AML-193 (cell line): ENCODE measurements at places on chromosomes 3 and 15.

- no peak for DNase-seq
These were observed 54.3 kb upstream of the ADCY5 start for GRCh38 chr3:123503203-123503602.

DNA sequence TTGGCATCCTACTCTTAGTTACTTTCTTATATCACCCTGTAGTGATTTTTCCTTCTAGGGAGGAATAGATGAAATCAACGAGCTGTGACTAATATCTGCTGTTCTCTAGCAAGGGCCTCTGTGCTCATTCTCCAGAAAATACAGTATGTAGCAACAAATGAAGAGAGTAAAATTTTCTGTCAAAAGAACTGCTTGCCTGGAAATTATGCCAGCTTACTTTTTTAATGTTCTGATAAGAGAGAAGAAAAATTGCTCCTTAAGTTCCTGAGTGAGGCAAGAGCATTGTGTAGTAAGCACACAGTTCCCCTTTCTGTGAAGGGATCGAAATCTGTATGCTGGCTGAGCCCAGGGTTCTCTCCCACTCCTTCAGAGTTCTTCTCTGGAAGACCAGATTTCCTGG lies 51.4 kb upstream of the GK5 start:
- DNase-seq, result peak; percentile 91

DNA sequence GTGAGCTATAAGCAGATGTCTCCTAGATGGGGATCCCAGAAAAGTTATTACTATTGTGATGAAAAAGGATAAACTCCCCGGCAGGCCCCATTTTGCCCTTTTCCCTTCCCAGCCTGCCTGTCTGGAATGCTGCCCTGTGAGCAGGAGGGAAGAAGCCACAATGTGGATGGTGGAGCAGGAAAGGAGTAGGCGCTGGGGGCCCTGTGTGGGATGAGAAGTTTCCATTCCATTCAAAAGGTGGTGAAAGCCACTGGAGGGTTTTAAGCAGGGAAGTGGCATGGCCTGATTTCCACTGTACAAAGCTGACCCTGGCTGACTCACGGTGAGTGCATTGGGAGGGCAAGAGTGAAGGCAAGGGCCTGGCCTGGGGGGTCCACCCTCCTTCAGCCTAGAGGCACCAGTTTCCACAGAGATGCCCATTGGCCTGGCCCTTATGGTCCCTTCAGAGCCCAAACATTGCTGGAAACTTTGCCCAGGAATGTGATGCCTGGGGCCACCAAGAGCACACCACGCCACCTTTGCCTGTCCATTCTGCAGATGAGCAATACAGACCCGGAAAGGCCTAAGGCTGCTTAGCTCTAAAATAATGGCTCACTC lies 206.9 kb downstream of the RPLP1 start:
- no peak for DNase-seq

GRCh38 chr3:126980266-126980811 lies 2.6 kb upstream of the PLXNA1 start:
- no peak for DNase-seq

GRCh38 chr15:90762109-90762508 lies 45.0 kb downstream of the BLM start:
- DNase-seq, result peak; percentile 96

- no peak for DNase-seq
These were observed 358.6 kb downstream of the CHST2 start for GRCh38 chr3:143478115-143478693.

DNA sequence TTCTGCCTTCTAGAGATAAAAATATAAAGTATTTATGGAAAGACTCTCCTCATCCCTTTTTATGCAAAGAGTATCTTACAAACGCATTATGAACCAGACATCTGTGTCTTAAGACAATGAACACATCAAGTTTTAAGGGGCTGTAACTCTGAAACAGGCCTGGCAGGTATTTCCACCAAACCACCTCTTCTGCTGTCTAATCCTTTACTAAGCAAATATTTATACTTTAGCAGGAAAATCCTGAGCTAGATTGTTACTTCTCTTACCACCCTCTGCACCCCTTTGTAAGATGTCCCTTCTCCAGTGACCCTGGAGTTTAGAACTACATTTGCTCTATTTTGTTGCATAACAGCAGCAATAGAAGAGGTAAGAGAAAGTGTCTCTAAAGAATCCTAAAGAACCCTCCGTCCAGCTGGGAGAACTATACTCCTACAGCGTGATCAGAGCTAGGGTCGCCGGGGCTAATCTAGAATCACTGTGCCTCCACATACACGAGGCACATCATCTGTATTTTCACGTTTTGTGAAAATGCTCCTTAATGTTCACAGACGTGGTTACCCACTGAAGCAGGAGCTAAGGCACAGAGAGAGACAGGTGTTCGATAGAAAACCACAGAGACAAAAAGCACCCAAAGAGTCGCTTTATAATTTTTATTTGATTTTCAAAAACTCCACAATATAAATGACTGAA lies 129.6 kb downstream of the FOXP1 start:
- no peak for DNase-seq

DNA sequence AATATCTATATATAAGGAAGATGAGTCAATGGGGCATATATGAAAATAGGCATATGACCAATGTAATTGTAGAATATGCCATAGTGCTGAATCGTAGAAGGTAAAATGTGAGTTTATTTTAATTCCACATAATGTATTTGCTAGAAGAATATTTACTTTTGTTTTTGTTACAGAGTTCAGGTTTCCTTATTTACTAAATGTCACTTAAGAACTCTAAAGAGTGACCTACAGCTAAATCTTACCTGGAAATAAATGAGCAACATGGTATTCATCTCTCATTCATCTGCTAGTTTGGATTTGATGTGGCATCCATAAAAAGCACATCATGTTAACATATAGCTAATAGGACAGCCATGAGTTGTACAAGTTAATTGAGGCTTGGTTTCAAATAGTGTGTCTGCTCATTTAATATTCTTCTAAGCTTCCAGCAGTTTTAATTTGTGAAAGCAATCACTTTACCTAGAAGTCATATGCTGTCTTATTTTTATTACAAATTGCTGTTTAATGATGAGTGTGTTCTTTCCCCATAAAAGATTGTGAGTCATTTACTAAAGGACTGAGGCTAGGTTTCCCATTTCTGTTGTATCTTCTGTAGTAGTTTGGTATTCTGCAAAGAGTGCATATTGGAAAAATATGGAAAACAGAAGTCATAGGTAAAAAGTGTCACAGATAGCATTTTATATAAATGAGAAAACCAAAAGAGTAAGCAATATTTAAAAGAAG lies 222.1 kb upstream of the POU1F1 start:
- no peak for DNase-seq

DNA sequence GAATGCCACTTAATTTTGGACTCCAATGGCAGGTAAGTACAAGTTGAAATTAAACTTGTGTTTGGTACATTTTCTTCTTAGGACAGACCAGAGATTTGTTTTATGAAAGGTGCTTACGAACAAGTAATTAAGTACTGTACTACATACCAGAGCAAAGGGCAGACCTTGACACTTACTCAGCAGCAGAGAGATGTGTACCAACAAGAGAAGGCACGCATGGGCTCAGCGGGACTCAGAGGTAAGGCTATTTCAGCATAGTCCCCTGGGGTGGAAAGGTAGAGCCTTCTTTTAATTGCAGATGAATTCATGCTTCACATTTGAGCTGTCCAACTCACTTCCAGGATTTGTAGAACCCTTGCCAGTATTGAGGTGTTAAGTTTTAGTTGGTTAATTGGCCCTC lies 51.4 kb downstream of the ASTE1 start:
- DNase-seq, result no peak

DNA sequence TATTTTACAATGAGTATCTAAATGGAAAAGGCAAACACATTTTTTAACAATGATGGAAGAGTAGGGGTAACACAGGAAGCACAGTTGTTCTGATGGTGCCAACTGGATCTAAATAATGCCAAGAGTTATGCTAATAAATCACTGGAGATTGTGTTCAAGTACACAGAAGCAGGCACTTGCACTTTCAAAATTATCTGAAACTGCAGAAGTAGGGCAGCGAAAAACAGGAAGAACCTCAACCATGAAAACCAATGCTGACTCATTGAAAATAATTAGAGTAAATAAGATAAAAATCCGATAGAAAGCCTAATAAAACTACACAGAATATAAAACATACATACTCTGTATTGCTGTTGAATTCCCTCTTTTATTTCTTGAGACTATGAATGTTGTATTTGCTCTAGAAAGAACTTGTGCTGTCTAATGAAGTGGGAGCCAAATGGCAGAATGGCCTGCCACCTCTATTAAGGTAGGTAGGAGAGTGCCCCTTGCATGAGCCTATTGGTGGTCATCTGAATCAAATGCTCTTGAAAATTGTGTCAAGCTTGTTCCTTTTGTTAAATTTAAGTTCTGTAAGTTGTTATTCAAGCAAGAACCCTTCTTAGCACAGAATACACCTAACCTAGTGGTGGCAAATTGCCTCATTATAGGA lies 93.7 kb downstream of the ABI3BP start:
- DNase-seq, result peak; percentile 5

- DNase-seq, result no peak
These were observed 402.4 kb downstream of the RBMS3 start for GRCh38 chr3:29683018-29683993.

DNA sequence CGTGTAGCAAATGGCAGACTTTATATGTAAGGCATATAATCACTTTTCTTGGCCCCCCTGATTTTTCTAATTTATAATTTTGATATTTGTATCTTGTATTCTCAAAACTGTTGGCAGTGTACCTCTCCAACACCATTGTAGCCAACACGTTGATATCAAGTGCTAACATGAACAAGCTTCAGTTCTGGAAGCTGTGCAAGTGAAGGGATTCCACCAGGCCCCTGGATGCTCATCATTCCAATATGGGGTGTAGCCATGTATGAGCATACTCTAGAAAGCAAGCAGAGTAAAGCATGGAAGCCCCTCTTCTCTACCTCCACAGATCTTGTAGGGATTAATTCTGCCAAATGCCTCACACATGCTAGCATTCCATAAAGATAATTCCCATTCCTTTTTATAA lies 211.3 kb downstream of the MYRIP start:
- no peak for DNase-seq

GRCh38 chr3:61452535-61453090 lies 108.8 kb upstream of the PTPRG start:
- DNase-seq, result no peak

GRCh38 chr15:29129926-29130325 lies 139.7 kb downstream of the NSMCE3 start:
- no peak for DNase-seq

- no peak for DNase-seq
These were observed 22.5 kb downstream of the ALS2CL start for GRCh38 chr3:46670891-46671427.

GRCh38 chr15:91132079-91132478 lies 32.0 kb downstream of the SV2B start:
- no peak for DNase-seq

DNA sequence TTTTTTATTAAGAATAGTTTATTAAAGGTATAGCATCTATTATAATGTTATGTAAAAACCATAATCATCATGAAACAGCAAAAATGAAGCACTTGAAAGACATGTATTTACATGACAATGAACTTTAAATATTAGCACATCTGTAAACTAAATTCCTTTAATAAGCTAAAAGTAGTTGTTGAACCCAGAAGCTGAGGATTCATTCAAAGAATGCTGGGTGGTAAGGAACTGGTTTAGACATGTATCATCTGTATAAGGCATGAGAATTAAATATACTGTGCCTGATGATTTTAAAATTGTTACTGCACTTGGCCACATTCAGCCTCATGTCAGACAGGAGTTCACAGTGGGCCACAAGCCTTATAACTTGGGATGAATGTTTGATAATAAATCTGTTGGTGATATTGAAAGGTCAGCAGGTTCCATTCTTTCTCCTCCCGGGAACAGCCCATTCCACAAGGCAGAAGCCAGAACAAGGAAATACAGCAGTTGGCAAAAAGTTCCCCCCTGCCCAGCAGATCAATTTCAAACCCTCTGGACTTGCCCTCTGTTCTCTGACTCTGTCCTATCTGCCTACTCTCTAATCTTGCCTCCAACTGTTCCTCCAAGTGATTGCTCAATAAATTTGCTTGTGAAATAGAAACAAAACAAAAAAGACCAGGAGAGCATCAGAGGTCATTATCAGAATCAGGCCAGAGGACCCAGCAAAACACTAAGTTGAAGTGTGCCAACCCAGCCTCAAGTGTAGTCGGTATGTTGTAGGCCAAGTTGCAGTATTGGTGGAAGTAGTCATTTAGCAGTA lies 49.8 kb upstream of the TEX264 start:
- peak; percentile 60 for DNase-seq

DNA sequence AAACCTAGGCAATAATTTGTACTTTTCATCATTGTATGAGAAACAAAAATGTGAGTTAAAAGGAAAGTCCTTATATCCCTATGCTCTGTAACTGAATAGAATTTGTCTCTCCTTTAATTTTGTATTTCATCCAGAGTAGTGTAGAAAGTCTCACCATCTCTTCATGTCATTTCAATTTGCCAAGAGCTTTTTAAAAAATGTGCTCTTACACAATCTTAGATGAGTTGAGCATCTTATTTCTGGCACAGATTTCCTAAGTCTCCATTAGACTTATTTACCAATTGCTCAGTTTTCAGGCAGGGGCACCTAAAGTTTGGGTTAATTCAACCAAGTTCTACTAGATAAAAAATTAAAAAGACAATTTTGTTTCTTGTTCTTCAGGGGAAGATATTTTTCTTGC lies 201.5 kb upstream of the RBMS3 start:
- no peak for DNase-seq

DNA sequence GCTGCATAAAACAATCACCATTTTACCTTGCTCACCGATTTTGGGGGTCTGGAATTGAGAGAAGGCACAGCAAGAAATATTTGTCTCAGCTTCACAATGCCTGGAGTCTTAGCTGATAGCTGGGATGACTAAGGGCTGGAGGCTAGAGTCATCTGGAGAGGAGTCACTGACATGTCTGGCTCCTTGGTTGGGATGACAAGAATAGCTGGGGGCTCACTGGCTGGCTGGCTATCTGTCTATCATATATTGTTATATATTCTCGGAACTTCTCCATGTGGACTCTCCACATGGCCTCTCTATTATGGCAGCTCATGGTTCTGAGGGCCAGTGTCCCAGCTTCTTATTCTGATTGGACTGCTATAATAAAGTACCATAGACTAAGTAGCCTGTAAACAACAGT lies 20.0 kb upstream of the TRIM71 start:
- no peak for DNase-seq

DNA sequence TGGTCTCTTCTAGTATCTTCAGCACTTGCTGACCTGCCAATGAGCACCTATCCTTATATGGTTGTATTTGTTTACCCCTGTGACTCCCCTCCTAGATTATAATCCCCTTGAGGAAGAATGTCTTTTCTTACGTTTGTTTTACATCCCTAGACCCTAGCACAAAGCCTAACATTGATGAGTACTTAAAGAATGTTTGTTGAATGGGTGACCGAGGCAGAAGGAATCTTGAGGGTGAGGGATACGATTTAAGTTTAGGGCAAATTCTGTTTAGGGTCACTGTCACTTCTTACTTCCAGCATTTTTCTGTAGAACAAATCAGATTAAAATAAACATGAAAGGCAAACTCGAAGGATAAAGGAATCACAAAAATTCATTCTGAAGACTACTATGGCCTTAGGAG lies 80.9 kb upstream of the FAM98B start:
- DNase-seq, result no peak

DNA sequence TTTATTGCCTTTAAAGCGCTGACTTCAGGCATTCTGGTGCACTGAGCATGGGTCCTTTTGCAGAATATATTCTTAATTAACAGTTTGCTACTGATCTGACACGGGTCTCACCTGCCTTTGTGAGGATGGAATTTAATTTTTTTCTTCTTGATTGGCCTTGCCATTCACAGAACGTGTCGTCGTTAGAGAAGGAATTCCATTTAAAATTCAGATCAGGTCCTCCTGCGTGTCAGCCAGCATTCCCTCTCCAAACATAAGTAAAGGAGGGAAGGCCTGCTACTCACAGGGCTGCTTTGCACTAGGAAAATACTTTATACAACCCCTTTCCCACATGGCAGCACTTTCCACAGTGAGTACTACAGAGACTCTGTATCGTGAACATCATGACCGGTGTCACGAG lies 492.7 kb downstream of the NTRK3 start:
- DNase-seq, result no peak
